ENCODE measurements at places on chromosomes 4 and X. TPM values are rescaled to one million over a fixed set of nuclear protein-coding genes. Genes with fewer than 3 reads are reported as not detected.

REPS2 gene
- total RNA-seq = 1.6 TPM

EPGN gene
- total RNA-seq = not detected

TRIM61 gene
- not detected for total RNA-seq

JCHAIN gene
- not detected for total RNA-seq

TBX22 gene
- total RNA-seq = not detected

CXCL6 gene
- not detected for total RNA-seq

ZBED1 gene
- total RNA-seq = 18.0 TPM

DKK2 gene
- 4.4 TPM for total RNA-seq

NLGN3 gene
- total RNA-seq = 0.24 TPM

MAGEB6B gene
- total RNA-seq = not detected

GYPB gene
- not detected for total RNA-seq

LUZP4 gene
- total RNA-seq = 22.2 TPM

JADE3 gene
- 9.0 TPM for total RNA-seq

COX18 gene
- total RNA-seq = 25.3 TPM

PABPC1L2A gene
- not detected for total RNA-seq

CXCL9 gene
- total RNA-seq = 0.13 TPM

ALPK1 gene
- 10.0 TPM for total RNA-seq

GIMD1 gene
- total RNA-seq = not detected

TMPRSS11D gene
- not detected for total RNA-seq

FATE1 gene
- total RNA-seq = not detected

PABPC1L2B gene
- not detected for total RNA-seq

SLC49A3 gene
- total RNA-seq = not detected

PDGFRA gene
- total RNA-seq = 0.96 TPM

RASL11B gene
- total RNA-seq = 0.32 TPM

SPATA4 gene
- not detected for total RNA-seq

KDM6A gene
- 13.0 TPM for total RNA-seq

AKAP17A gene
- 10.7 TPM for total RNA-seq

GAB1 gene
- 11.3 TPM for total RNA-seq

ACOX3 gene
- 15.0 TPM for total RNA-seq

IL2 gene
- total RNA-seq = not detected

FAM9A gene
- total RNA-seq = not detected
